ENCODE measurements at places on chromosomes 1 and 21.

DNA sequence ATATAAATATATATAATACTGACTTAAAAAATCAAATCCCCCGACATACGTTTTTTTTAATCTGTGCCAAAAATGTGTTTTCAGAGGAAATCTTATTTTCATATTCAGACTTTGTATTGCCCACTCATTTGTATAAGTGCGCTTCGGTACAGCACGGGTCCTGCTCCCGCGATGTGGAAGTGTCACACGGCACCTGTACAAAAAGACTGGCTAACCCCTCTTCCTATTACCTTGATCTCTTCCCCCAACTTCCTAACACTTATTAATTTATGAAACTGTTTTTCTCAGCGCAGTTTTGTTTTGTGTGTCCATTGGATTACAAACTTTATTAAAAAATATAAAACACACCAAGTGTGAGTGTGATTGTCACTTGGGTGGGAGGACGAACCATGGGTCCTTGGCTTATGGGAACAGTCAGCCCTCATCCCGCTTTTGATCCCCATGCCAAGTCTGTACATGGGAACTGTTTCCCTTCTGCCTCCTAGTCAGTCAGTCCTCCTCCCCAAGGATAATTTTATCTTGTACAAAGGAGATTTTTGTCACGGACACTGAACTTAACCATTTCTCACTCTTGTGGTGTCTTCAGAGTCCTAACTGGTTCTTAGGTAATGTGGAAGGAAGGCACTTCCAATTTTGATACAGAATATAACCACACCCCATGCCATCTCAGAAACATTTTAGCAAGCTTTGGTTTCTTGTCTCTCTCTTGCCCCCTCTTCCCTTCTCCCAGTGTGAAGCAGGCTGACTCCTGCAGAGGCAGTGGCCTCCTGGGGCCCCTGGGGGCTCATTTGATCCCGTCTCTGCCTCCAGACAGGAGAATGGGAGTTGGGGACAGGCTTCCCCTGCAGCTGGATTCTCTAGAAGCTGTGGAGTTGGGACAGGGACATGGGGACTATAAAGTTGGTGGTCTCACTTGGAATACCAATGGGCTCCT, 35.5 kb downstream of the ZBTB17 start:
- no peak for DNase-seq

GRCh38 chr1:238408737-238409136, 518.0 kb upstream of the ZP4 start:
- DNase-seq: no peak

DNA sequence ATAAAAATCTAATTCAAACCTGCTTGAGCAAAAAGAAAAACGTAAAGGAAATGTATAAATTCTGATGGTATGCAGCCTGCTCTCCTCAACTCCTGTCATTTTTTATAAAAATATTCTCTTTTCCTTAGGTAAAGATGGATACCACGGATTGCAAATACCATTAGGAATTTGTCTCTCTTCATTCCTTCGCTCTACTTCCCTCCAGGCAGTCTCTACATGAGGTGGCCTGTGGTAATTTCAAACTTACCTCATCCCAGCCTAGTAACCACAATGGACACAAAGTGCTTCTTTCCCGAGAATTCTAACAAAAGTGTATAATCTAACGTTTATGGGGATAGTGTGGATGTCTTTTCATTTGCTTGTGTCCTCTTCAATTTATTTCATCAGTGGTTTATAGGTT, 239.5 kb upstream of the LRRC7 start:
- DNase-seq: no peak

GRCh38 chr1:167533851-167534300, 15.5 kb upstream of the CD247 start:
- DNase-seq: no peak

GRCh38 chr1:88376421-88376820, 307.7 kb upstream of the PKN2 start:
- DNase-seq: no peak

DNA sequence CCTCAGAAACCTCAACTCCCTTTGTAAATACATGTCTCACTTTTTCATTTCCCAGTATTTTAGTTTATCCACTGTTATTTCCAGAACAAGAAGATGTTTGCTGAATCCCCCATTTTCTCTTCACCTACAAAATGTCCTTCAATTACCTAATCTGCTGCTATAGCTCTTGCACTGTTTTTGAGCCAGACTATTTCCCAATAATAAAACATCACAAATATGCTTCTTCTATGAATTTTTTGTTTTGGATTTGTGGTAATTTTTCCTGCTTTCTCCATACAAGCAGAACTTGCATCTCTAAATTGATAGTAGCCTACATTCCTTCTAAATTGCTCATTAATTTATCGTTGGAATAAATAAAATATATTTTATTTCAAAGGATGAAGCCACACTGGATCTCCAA, 199.6 kb upstream of the C1orf87 start:
- DNase-seq: no peak

- no peak for DNase-seq
These were observed 33.4 kb downstream of the SH3BP5L start for GRCh38 chr1:248792342-248792741.

DNA sequence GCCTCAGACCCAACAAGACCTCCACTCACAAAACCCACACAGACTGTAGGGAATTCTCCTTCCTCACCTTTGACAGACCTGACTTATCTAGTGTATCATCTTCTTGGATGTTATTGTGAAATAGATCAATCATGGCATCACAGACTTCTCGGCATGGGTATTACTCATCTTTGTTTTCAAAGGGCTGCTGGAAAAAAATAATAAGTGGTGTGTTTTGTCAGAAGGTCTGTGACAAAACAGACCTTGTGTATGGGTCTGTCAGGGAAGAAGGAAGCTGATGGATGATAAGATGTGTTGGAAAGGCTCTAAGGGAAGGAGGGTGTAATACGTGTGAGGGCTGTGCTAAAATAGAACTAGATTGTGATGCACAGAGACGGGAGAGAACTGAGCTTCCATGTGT, 13.9 kb upstream of the S100A7 start:
- DNase-seq: no peak

GRCh38 chr1:76279101-76279748, 204.7 kb downstream of the ST6GALNAC3 start:
- DNase-seq: no peak

DNA sequence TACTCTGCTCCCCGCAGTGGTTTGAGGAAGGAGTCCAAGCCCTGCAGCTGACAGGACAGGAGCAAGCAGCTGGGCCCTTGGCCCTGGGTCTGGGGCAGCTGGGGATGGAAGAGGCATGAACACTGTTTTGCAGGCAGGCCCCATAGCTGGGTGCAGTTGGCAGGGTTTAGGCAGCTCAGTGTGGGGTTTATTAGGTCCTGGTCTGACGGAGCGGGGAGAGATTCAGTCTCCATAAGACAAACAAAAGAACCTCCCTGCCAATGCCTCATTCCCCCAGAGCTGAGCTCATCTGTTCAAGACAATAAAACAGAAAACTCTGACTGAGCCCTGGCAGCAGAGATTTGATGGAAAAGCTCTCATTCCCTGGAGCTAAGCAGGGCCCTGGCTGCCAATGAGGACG, 37.3 kb downstream of the OLFML2B start:
- DNase-seq: peak; percentile 21

- DNase-seq: no peak
These were observed 9.6 kb upstream of the GPR37L1 start for GRCh38 chr1:202112859-202113689.

- DNase-seq: peak; percentile 42
These were observed 45.7 kb downstream of the ABCD3 start for GRCh38 chr1:94463765-94464330.

DNA sequence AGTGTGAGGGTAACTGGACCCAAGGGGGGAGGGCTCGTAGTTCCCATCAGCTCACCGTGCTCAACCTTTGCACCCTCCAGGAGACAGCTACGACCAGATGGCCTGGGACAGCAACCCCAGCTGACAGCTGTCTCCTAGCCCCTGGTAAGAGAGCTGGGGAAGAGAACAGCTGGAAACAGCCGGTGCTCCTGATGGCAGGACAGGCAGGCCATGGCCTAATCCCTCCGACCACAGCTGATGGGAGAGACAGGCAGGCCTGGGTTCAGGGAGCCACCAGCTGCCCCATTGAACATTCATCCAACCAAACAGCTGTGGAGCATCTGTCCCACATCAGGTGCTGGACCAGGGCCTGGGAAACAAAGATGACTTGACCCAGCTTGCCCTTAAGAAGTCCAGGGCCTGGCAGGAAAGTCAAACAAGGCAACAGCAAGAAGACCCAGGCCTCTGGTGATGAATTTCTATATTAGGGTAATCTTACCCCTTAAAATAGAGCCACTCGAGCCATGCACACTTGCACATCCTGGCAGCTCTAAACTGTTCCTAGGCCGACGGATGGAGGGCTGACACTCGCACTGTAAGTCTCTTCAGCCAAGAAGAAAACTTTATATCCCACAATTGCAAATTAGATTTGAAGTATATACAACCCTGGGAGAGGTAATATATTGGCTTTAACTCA, 12.2 kb downstream of the OLFML2B start:
- no peak for DNase-seq

DNA sequence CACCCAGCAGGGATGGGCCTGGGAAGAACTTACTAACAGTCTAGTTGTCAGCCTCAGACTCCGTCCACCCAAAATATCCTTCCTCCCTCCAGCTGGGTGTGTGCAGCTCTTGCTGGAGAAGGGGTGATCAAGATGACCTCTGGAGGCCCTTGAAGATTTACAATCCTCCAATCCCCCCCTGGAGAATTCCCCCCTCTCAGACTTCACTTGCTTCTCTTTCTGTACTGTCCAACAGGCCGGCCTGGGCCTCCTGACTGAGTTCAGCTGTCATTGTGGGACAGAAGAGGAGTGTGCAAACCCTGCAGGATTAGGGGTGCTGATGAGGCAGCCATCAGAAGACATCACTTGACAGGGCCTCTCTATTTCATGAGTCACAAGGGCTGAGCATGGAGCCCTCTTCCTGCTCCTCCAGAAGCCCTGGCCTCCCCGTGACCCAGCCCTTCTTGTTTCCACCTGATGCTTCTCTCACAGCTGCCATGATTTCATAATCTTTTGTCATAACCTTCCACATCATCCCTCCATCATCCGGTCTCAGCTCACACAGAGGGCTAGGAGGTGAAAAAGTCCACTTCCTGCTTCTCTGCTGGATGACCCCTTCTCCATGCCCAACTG, 17.5 kb upstream of the IGFN1 start:
- DNase-seq: no peak

- no peak for DNase-seq
These were observed 258.1 kb upstream of the C1orf87 start for GRCh38 chr1:60331647-60332046.

DNA sequence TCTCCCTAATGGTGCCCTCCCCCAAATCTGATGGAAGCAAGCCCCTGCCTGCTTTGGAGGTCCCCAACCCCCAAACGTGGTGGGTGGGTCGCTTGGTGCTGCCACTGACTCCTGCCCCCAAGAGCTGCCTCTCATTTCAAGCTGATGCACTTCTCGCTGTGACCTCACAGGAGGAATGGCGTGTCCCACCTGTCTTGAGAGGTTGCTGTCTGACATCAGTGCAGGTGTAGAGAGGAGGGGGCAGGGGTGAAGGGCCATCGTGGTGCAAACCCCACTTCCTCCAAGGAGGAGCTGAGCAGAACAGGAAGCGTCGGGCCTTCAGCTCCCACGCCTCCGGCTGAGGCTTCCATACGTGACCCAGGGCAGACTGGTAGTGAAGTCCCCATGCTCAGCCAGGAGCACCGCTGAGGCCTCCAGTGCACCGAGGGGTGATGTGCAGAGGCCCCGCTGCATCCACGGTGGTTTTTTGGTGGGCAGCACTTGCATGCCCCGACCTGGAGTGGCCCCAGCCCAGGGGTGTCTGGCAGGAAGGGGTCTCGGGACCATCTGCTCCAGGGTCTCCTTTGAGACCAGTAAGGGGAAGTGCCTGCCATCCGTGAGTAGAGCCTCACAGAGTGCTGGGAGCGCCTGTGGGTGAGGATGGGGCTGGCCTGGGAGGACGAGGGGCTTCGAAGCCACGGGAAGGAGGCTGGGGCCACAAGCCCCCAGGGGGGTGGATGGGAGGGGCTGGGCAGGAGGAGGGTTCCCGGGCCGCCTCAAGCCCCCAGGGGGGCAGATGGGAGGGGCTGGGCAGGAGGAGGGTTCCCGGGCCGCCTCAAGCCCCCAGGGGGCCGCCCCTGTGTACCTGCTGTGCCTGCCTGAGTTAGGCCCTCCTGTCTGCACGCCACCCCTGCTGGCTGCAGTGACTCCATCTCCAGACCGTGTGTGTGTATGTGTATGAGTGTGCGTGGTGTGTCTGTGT, 39.8 kb downstream of the WDR4 start:
- no peak for DNase-seq

- no peak for DNase-seq
These were observed 32.4 kb downstream of the ITPKB start for GRCh38 chr1:226706684-226707083.

DNA sequence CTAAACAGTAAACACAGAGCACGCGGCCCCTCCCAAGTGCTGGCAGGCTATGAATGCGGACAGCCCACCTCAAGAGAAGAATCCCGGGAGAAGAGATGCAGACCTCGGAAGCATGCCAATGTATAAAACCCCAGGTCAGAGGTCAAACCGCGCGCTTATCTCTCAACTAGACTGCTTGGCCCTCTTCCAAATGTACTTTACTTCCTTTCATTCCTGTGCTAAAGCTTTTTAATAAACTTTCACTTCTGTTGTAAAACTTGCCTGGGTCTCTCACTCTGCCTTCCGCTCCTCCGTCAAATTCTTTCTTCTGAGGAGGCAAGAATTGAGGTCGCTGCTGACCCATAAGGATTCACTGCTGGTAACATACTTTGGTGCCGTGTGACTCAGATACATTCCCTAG, 216.0 kb downstream of the S1PR1 start:
- DNase-seq: no peak

DNA sequence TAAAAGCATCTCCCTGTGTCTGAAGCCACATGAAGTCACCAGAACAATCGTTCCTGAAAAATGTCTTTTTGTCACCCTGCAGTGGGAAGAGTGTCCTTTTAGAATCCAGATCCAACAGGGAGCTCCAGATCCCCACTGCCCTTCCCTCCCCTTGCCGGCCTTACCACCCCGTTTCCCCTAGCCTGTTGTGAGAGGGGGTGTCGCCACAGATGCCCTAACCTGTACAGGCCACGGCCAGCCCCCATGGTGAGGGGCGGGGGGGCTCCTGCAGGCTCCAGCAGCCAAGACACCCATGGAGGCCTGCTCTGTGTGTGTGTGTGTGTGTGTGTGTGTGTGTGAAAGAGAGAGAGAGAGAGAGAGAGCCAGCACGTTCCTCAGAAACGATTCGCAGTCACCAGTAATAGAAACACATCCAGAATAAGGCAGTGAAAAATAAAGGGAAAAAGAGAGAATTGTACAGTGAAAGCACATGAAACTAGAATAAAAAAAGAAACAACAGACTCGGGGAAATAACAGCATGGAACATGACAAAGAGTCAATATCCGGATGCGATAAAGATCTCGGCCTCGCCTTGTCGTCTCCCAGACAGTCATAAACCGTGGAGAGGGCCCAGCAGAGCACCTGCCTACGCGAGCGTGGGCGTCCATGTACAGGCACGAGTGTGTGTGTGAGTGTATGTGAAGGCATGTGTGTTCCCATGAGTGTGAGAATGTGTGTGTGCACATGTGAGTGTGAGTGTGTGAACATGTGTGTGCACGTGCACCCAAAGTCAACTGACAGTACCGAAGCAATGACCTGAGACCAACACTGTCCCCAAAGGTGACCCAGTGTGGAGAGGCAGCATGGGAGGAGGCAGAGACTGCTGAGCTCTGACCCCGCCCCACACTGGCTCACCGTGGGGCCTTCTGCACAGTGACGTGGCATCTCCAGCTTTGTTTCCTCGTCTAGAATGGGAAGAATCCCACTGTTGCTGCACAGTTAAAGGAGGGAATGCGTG, 303.8 kb downstream of the NPHP4 start:
- no peak for DNase-seq

All from AG09309 (cell line).